Renal cortex interstitium (tissue), 15 donors: ENCODE measurements at places on chromosomes 1 and 21.

DNA sequence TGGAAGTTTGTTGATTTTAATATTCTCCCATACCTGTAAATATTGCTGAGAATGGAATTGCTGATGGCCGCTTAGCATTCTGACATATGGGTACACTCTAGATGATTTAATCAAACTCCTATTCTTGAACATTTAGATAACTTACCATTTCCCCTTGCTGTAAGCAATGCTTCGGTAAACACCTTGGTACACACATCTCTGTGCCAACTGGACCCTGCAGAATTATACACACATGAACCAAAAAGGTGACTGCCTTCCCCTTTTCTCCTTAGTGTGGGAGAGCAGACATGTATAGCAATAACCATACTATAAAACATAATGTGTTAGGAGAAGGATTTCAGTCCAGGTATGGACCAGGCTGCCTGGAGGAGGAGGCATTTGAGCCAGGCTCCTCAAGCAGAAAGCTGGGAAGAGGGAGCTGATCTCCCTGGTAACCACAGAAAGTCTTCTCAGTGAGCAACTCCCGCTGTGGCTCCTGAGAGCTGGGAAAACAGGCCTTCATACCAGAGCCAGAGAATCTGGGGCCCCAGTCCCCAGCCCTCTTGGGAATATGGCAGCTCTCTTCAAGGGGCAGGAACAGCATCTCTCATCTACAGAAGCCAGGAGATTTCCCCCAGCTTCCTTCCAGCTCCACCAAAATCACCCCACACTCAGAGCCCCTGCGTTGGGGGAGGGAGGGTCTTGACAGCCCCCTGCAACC, 33.9 kb upstream of the CSF1 start:
- no peak for DNase-seq

DNA sequence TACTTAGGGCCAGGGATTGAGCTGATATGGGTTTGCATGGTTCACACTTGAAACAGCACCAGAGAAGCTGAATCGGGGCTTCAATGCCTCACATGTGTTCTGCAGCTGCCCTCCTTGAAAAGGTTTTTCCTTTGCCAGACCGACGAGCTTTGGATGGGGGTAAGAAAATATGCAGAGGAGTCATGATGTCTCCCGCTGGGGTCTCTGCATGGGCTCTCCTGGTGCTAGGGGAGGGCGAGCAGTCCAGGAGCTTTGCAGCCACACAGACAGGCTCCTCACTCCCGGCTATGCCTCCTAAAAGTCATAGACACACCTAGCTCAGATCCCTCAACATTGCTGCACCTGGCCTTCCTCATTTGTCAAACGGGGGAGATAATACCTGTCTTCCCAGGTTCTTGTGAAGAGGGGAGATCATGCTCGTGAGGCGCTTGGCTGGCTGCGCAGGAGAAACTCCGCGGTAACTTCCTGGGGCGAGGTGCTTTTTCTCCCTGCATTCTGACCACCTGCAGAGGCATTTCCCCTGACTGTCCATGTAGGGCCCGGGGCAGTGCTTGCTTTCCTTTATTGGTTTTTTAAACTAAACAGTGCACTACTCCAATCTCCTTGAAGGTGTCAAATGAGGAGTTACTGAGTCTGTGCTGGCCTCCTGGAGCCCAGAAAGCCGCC, 112.4 kb downstream of the PLXNA2 start:
- DNase-seq = no peak

DNA sequence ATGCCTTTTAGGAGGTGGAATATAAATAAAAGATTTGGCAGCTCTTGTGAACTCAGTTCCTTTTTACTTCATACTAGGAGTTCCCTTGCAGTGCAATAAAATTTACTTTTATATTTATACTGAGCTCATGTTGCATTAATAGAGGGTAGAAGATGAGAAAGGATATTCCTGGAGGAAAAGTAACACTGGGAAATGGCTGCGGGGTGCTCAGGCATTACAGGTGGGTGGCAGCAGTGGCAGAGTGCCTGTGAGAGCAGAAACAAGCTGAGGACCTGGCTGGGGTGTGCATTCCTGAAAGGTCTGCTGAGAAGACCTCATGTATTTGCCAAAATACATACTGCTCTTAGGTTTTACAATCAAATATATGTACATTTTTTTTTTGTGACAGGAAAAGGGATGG, 126.9 kb downstream of the COQ8A start:
- DNase-seq = no peak

DNA sequence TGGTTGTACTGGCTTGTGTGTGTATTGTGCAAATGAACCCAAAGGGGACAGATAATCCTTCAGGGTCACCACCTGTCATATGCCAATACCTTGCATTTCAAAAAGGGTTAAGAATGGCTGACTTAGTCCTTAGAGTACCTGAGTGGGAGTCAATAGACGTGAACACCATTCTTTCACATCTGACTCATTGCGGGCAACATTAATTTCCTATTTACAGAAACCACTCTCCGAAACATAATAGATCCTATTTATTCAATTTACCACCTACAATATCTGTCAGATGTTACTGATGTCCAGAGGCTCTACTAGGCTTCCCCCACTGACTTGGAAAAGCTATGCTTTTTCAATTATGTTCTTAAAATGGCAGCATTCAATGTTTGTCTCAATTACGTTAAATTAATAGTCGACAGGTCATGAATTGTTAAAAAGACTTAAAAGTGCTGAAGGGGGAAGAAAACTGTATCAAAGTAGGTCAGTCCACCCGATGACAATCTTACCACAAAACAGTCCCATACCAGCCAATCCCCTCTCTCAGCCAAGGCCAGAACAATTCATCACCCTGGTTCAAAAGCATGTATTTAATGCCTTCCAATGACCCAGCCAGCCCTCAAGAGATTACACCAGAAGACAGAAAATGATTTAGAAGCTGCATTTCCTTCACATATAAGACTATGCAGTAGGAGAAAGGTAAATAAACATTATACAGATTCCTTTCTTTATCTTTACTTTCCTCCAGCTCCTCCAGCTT, 48.6 kb upstream of the PLA2G2C start:
- DNase-seq = no peak

GRCh38 chr1:117447661-117448060, 80.4 kb downstream of the MAN1A2 start:
- no peak for DNase-seq

- no peak for DNase-seq
Measured at GRCh38 chr1:41612953-41613352, 128.5 kb upstream of the EDN2 start.

DNA sequence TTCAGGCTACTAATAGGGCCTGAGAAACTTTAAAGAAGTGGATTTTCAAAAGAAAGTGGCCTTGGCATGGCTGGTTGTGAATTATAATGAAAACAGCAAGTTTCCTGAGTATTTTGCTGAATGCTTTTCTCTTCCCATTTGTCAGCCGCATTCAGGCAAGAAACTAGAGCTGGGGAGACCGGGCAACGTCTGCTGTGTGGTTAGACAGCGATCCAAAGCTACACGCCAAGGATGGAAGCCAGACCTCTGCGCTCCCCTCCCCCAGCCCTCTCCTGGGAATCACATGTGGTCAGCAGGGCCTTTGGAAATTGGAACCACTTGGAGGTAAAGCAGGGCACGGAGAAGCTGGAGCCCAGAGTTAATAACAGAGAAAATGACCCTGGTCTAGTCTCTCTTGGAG, 114.1 kb upstream of the CD34 start:
- DNase-seq = no peak
